Memory B cell (primary cell): ENCODE measurements at places on chromosomes 4 and X.

DNA sequence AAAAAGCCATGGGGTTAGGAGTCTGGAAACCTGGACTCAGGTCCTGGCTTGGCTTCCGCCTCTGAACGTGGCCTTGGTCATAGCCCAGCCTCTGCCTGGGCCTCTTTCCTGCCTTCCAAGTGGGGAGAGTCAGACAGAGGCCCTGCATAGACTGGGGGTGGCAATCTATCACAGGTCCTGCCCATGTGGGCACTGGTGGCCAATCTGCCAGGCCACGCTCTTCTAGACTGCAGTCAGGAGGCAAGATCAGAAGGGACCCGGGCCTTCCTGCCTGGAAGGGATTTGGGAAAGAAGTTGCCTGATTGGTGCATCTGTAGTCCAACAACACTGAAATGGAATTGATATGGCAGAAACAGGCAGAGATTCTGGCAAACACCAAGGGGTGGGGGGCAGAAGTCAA is 46.1 kb downstream of the CNGA2 start:
- no peak for DNase-seq

DNA sequence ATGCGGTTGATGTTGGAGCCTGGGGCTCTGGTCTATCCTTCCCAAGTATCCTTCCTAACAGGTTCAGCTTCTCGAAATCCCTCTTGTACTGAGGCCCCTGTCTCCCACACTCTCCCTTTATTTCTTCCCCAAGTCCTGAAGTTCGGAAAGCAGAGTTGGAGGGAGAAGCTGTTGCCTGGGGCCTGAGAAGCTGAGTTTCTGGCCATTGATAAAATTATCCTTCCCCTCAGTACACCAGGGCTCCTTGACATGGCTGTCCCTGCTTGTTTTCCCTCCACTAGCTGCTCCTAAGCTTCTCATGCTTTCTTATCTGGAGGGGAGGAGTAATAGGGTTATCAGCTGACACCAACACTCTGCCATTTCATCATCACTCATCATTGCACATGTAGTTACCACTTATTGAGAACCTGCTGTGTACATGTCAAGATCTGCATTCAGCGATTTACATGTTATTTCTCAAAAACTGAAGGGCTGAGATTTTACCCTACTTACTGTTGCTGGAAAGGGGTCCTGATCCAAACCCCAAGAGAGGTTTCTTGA is 58.0 kb downstream of the FUNDC1 start:
- DNase-seq, result no peak

DNA sequence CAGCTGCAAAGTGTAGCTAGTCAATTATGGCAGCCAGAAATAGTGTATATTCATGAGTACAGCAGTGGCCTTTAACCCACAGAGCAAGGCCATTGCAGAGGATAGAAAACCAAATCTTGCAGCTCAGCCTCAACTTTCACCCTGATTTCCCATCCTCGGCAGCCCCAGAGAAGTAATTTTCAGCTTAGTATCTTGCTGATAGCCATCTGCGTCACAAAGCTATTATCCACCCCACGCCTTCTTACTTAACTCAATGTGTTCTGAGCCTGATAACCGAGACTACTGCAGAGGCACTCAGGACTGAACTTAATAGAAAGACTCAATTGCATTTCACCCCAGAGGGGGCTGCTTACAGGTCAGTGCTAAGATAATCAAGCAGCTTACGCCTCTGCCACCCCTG is 174.5 kb upstream of the MAOA start:
- DNase-seq, result no peak

DNA sequence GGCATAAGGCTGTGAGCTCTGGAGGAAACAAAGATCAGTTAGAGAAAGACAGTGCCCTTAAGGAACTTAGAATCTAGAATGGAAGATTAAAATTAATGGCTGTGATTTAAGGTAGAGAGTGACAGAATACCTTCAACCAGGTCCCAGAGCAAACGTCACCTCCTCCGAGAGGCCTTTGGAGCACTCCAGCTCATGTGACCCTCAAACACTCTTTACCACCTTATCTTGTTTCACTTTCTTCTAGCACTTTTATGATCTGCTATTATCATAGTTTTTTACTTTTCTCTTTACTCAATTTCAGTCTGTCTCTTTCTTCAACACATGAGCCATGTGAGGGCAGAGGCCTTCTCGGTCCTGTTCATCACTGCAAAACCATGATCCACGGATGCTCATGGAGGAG is 187.0 kb downstream of the SMIM20 start:
- no peak for DNase-seq

DNA sequence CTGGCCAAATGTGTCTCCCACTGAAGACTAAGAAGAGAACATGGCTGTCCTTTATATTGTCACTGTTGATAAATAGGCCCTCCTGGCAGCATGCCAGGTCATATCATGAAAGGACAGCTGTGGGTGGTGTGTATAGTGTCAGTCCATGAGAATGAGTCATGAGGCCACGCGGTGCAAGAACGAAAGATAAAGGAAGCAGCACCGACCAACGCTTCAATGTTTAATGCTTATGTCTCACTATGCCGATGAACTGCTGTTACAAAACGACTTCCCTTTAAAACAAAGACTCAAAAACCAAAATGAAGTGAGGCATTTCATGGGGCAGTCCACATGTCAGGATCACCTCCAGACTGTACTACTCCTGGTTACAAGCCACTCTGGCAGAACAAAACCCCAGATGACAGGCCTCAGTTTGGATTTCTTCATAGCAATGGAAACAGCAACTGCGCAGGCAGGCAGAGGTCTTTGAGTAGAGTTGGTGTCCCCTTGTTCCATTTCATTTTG is 5.2 kb upstream of the TCEANC start:
- DNase-seq, result no peak
